MCF 10A (cell line): ENCODE measurements at places on chromosomes 1 and 21. TPM values are rescaled to one million over a fixed set of nuclear protein-coding genes. Genes with fewer than 3 reads are reported as not detected.
A peak's percentile ranks its signal among the peaks of the same experiment; 100 is the strongest.

DNA sequence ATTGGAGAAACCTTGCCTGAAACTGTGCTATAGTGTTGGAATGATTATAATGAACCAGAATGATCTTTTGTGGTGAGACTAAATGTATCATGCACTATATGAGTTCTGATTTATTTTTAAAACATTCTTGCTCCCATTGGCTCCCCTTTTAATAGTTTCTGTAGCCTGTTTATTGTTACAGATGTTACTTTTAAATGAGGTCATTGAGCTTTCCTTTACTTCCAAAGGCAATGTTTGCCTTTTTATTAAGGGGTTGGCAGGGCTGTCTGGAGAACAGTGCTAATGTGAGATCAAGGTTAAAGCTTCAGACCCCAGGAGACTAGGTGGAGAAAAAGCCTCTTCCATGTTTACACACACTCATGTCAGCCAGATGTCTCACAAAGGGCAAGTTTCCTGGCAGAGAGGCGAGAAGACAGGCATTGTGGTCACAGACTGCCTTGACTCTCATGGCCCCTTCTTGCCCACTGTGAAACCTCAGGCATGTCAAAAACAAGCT, 120.6 kb upstream of the RAVER2 start:
- DNase-seq, result peak; percentile 25

- no peak for DNase-seq
These were observed 76.0 kb downstream of the MAN1C1 start for GRCh38 chr1:25692560-25692959.

GRCh38 chr21:33733601-33734000, 91.3 kb downstream of the ITSN1 start:
- no peak for DNase-seq

DNA sequence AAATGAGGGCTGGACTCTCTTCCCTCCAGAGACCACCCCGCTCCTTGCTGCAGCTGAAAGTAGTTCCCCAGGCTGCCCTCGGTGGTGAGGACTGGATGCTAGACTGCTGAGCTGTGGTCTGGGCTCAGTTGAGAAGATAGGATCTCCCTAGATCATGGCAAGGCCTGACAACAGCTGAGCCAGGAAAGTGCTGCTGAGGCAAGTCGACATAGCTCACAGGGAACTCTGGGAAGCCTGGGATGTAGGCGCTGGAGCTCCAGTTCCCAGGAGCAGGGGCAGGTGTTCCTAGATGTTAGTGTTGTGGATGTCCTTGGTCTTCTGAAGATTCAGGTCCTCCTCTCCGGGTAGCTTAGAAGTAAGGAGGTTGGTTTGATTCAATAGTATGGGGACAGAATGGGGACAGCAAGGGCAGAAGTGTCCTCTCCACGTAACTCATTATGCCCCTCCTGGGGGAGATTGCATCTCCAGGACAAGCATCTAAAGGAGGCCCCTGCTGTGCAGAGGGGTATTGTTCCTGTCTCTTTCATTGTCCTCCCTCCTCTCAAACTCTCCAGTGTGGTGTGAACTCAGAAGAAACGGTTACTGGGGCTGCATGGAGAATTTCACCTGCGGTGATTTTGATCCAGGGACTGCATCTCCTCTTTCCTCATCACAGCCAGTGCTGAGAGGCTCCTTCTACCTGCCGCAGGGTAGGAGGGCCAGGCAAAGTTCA, 3.7 kb downstream of the CYB561D1 start:
- DNase-seq, result no peak

DNA sequence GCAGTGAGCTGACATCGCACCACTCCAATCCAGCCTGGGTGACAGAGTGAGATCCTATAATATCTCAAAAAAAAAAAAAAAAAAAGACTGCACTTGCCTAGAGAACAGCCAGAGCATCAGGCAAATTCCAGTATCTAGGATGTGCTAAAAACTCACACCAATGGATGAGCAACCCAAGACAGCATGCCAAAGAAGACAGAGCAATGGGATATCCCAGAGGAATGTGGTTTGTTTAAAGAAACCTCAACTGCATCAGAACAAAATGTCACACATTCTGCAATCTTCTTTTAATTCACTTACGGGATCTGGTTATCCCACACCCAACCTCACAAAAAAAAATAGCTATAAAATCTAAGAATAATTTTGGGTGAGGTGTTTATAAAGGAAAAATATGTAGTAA, 7.3 kb downstream of the KCNH1 start:
- no peak for DNase-seq

DNA sequence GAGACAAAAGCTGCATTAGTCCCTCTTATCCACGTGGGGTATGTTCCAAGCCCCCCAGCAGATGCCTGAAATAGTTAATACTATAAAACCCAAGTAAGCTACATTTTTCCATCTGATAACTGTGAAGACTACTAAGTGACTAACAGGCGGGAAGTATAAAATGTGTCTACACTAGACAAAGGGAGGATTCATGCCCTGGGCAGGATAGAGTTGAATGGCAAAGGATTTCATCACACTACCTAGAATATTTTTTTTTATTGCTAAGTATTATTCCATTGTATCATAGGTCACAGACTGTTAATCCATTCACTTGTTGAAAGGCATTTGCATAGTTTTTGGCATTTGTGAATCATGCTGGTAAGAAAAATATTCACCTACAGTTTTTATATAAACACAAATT, 26.4 kb upstream of the CFHR4 start:
- no peak for DNase-seq

GRCh38 chr1:64809309-64809708, 64.4 kb downstream of the RAVER2 start:
- no peak for DNase-seq

DNA sequence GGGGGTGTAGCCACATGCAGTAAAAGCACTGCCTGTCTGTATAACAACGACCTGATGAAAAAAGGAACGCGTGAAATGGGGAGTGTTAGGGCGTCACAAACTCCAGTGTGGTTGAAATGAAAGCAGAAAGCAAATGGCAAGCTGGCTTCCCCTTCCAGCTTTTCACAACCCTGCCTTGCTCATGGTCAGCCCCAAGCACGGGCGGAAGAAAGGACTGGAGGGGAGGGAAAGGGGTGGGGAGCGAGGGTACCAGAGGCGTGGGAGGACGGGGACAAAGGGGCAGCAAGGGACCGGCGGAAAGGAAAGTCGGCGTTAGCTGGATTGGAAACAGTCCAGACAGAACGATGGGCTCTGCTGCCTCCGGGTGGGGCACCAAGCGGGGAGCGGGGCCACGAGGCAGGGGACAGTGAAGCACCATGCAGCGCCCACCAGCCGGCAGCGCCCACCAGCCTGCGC, 9.6 kb downstream of the VPS26C start:
- DNase-seq, result peak; percentile 30

Gene RGS7
- 0.42 and 0.61 TPM in 2 replicates for total RNA-seq

Gene TAF12
- total RNA-seq, result 29.7 and 40.9 TPM in 2 replicates

Gene S100A14
- total RNA-seq, result 264 and 332 TPM in 2 replicates

Gene CNR2
- not detected in 2 replicates for total RNA-seq

Gene UBL4B
- not detected in 2 replicates for total RNA-seq

Gene GJA8
- not detected in 2 replicates for total RNA-seq

Gene CENPF
- 88.8 and 135 TPM in 2 replicates for total RNA-seq

Gene CHI3L1
- total RNA-seq, result 0.75 and 0.88 TPM in 2 replicates

Gene SYCP1
- total RNA-seq, result not detected in 2 replicates

Gene NR1I3
- total RNA-seq, result not detected in 2 replicates

Gene PRMT6
- total RNA-seq, result 11.7 and 14.0 TPM in 2 replicates

Gene DENND2D
- total RNA-seq, result 3.9 and 6.0 TPM in 2 replicates
